Sigmoid colon (tissue), 7 donors: ENCODE measurements at places on chromosomes 1 and 21.

- DNase-seq: no peak
Measured at GRCh38 chr1:29709704-29710280, 473.5 kb downstream of the PTPRU start.

- DNase-seq: no peak
Measured at GRCh38 chr1:151868486-151868885, 15.0 kb upstream of the THEM5 start.

GRCh38 chr1:24957808-24958752 lies 28.0 kb upstream of the RUNX3 start:
- DNase-seq: peak; percentile 55

- peak; percentile 54 for DNase-seq
Measured at GRCh38 chr1:109762821-109763645, 690 bp downstream of the EPS8L3 start.

DNA sequence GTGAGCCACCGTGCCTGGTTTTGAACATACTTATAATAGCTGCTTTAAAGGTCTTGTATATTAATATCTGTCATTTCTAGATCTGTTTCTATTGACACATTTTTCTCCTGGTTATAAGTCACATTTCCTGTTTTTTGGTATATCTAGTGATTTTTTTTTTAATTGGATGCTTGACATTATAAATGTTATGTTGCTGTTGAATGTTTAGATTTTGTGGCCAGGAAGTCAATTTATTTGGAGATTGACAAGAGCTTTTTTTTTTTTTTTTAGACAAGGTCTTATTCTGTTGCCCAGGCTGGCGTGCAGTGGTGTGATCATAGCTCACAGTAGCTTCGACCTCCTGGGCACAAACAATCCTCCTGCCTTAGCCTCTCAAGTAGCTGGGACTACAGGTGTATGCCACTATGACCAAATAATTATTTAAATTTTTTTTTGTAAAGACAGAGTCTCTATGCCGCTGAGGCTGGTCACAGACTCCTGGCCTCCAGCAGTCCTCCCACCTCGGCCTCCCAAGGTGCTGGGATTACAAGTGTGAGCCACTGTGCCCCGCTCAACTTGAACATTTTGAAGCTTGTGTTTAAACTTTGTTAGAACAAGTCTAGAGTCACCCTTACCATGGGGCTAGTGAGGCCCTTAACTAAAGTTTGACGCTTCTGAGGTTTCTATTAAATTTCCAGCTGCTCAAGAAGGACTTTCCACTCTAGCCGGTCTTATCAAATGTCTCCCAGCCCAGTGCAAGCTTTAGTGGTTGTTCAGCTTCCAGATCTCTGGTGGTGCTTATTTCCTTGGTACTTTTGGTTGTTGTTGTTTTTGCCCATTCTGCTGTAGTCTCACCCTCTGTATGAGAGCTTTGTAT lies 8.6 kb upstream of the CHI3L2 start:
- DNase-seq: no peak

- no peak for DNase-seq
Measured at GRCh38 chr1:207853372-207853757, 57.6 kb downstream of the CD34 start.

GRCh38 chr1:205454903-205455335 lies 926 bp downstream of the BLACAT1 start:
- no peak for DNase-seq
